ENCODE measurements at places on chromosomes 3 and 15. TPM values are rescaled to one million over a fixed set of nuclear protein-coding genes. Genes with fewer than 3 reads are reported as not detected.

TTLL13 gene
- 0.08 TPM for polyA plus RNA-seq

SNRPN gene
- polyA plus RNA-seq, result 140 TPM

PRR23E gene
- polyA plus RNA-seq, result not detected

GRCh38 chr3:32778389-32778788 is 39.4 kb upstream of the TRIM71 start:
- peak; percentile 53 for DNase-seq

- DNase-seq, result no peak
Observed at GRCh38 chr3:193959861-193960260, 176.1 kb upstream of the HES1 start.

CACNA2D3 gene
- polyA plus RNA-seq, result 0.01 TPM

DNA sequence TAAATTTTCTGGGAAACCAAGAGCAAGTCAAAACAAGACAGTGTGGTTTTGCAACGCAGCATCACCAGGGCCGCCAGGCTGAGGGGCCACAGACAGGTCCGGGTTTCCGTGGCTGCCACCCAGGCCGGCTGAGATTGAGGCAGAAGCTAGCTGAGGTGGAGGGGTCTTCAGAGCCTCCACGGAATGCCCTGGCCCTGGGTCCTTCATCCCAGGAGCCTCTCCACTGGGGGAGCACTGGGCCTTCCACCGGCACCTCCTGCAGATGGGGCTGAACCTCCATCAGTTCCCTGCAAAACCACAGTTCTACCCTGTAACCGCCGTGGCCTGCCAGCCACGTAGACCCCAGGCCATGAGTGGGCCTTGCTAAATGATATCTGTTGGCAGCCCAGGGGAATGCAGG is 152.7 kb downstream of the CHSY1 start:
- no peak for DNase-seq

SPTSSB gene
- 2.4 TPM for polyA plus RNA-seq

GRCh38 chr3:196498297-196498696 is 5.3 kb downstream of the RNF168 start:
- DNase-seq, result no peak

DNA sequence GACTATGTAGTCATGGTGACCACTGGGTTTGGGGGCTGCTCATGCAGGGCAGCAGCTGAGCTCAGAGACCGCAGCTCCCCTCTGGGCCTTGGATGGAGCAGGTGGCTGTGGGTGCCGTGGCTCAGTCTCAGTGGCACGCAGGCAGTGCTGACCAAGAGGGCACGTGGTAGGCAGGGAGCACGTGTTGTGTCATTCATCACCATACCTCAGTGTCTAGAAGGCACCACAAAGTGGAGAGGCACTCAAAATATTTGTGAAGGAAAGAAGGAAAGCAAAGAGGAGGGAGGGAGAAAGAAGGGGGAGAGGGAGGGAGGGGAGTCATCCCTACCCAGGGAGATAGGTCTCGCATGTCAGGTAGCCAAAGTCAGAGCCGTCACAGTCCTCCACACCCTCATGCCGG is 26.1 kb downstream of the EAF1 start:
- no peak for DNase-seq

DNA sequence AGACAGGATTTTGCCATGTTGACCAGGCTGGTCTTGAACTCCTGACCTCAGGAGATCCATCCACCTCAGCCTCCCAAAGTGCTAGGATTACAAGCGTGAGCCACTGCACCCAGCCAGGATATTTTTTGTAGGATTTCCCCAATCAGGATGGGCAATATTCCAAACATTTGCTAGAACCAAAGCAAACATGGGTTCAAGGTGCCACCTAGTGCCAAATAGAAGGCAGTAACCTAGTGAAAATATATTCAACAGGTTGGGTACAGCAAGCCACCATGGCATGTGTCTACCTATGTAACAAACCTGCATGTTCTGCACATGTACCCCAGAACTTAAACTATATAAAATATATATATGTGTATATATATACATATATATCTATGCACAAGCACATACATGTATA is 185.9 kb upstream of the CADM2 start:
- DNase-seq, result peak; percentile 3

GRCh38 chr15:25710184-25710583 is 152.9 kb downstream of the ATP10A start:
- peak; percentile 18 for DNase-seq

DNA sequence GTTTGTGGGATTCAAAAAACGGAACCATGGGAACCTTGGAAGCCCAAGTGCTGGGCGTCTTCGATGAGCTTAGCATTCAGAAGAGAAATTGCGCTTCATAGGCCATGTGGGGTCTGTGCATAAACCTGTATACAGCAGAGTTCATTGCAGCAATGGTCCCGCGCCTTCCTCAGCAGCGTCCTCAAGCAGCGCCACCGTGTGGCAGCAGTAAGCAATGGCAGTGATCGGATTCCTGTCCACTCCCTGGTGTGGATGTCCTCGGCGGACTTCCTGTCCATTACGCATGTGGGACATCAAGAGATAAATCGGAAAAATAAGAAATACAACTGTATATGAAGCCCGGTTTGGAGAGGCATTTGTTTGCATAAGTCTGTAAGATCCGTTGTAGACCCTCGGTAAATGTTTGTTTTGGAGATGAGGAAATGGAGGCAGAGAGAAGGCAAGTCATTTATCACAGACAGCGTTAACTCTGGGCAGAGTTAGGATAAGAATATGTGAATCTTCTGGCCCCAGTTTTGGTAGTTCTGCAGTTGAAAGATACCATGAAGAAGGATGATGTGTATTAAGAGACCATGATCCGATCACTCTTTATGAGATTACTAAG is 57.7 kb downstream of the CNTN4 start:
- peak; percentile 8 for DNase-seq

GRCh38 chr15:50150349-50150748 is 31.3 kb upstream of the ATP8B4 start:
- no peak for DNase-seq

DNA sequence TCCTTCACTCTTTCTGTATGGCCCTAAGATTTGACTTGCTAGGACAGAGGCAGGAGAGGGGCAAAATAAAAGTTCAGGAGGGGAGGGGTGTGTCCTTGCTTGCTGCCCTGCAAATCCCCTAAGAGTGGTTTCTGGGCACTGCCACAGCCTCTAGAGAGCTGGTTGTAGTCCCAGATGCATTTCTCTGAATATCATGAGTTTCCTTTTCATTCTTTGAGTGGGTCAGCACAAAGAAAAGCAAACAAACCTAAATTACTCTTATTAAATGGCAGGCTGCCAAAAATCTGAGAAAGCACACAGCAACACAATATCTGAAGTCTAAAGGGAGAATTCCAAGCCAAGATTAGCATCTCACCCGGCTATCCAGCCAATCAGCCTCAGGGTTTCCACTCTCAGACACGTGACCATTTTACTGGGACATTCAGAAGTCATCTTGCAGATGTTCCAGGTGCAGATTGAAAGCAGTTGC is 919.3 kb downstream of the TUSC7 start:
- DNase-seq, result no peak

BUB1B gene
- polyA plus RNA-seq, result 16.0 TPM

DUOXA1 gene
- polyA plus RNA-seq, result 0.10 TPM

CHRFAM7A gene
- polyA plus RNA-seq, result 2.7 TPM

- no peak for DNase-seq
Observed at GRCh38 chr3:72134989-72135451, 350.1 kb upstream of the PROK2 start.

DNA sequence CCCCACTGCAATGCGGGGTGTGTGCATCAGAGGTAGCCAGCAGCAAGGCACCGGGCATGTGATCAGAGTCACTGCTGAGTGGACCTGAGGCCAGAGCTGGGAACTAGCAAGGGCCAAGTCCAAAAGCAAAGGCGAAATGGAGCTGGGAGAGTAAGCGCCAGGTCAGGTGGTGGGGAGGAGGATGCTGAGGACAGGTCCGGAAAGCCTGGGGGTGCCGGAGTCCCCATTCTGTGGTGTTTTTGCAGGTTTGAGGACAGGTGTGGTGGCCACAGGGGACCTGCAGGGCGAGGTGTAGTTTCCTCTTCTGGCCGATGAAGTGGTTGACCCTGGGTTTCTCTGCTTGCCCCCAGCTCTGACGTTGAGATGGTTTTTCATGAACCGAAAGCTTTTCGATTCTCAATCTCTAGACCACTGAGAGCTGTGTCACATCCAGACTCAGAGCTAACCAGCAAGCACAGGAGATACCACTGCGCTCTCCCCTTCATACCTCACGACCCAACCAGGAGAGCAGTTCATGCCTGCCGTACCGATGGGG is 35.0 kb upstream of the HES1 start:
- DNase-seq, result no peak

LSAMP gene
- not detected for polyA plus RNA-seq

GMNC gene
- not detected for polyA plus RNA-seq

NKTR gene
- 41.3 TPM for polyA plus RNA-seq

DNA sequence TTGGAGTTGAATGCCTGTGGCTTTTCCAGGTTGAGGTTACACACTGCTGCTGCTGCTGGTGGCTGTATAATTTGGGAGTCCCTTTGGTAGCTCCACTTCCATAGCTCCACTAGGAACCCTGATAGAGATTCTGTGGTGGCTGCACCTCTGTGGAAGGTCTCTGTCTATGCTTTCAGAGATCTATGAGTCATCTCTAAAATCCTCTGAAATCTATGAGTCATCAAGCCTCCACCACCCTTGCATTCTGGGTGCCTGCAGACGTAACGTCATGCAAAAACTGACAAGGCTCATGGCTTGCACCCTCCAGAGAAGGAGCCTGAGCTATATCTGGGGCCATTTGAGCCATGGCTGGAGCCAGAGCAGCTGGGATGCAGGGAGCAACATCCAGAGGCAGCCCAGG is 1037.0 kb upstream of the CFAP20DC start:
- DNase-seq, result peak; percentile 1

ZNF80 gene
- polyA plus RNA-seq, result not detected

LYZL4 gene
- polyA plus RNA-seq, result not detected

AZI2 gene
- polyA plus RNA-seq, result 49.8 TPM

C2CD4A gene
- not detected for polyA plus RNA-seq

DNA sequence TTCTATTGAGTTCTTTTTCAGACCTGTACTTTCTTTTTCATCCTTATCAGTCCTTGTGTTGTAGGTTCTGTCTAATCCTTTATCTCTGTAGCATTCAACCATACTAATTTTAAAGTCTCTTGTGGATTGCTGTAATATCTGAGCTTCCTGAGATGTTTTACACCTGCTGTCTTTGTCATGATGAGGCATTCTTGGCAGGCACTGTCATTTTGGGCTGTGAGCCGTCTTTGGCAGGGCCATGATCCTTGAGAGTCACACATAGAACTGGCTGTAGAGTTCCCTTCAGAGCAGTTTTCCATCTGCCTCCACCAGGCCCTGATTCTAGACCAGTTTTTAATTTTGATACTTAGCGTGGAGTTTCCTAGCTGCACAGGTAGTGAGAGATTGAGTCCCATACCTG is 6.7 kb downstream of the EFCC1 start:
- DNase-seq, result no peak

- no peak for DNase-seq
Observed at GRCh38 chr15:64305261-64305660, 50.7 kb downstream of the CSNK1G1 start.

GRCh38 chr3:89558711-89559110 is 451.3 kb downstream of the EPHA3 start:
- DNase-seq, result no peak

GRCh38 chr3:170863816-170864215 is 6.2 kb downstream of the RPL22L1 start:
- DNase-seq, result no peak

DNA sequence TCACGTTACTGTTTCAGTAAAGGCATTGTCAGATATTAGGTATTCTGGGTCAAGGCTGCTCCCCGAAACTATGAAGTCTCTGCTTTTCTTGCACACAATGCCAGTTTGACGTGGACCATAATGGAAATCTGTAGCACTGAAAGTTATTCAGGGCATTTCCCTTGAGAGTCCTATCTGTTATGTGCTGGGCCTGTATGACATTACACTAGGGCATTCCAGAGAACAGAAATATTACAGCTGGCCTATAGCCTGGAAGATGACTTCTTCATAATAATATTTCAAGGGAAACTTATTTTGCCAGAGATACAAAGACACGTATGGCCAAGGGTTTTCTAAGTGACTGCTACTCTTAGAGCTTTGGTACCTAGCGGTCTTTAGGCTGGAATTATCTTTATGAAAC is 613.6 kb upstream of the CBLB start:
- no peak for DNase-seq

- DNase-seq, result no peak
Observed at GRCh38 chr15:74040109-74040850, 42.1 kb downstream of the GOLGA6A start.

GRCh38 chr3:11407644-11408043 is 135.4 kb downstream of the ATG7 start:
- DNase-seq, result no peak

TMEM108 gene
- not detected for polyA plus RNA-seq

GRCh38 chr3:13840456-13840855 is 39.4 kb downstream of the WNT7A start:
- no peak for DNase-seq

DNA sequence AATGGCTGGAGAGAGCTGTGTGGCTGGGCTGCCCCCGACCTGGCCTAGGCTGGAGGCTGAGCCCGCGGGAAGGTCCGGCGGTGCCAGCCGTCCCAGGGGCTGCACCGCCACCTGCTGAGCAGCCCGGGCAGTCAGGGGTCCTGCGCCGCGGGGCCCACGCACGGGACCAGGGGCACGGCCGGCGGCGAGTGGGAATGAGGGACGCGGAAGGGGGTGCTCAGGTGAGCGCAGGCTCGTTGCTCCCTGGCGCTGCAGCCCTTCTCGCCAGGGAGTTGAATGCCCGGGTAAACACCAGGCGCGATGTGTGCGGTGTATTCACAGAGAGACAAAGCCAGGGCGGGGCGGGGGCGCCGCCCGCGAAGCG is 666 bp upstream of the SEMA3F start:
- no peak for DNase-seq

DNA sequence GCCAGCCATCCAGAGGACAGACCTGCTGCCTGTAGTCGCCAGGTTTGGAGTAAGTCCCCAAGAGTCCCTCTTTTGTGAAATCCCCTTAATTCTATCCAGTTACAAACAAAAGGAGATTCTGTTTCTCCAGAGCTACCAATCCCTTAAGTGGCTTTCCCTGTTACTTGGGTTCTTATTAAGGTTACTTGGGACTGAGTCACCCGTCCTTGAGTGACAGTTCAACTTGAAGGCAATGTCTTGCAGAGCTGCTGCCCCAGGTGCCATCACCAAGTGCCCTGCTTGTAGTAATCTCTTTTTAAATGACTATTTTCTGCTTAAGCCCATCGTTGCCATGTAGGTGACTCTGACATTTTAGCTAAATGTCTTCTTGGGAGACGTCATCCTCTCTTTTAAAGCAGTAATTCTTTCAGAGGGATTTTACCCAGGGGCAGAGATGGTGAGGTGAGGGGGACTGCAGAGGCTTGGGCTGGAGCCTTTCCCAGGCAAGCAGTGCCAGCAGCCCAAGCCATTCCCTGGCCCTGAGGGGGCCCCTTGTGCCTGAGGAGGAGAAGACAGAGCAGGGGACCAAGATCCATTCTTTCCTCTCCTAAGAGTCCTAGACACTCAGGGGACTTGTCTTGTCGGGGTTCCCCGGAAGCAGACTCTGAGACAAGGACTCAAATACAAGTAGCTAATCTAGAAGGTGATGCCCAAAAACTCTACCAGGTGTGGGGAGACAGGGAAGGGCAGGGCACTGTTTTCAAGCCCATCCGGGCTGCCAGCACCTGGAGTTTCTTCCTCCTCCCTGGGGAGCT is 253.7 kb downstream of the PLCL2 start:
- DNase-seq, result no peak

GRCh38 chr3:196207833-196208607 is 3.2 kb downstream of the ZDHHC19 start:
- no peak for DNase-seq
